ENCODE measurements at places on chromosomes 5 and 9.

DNA sequence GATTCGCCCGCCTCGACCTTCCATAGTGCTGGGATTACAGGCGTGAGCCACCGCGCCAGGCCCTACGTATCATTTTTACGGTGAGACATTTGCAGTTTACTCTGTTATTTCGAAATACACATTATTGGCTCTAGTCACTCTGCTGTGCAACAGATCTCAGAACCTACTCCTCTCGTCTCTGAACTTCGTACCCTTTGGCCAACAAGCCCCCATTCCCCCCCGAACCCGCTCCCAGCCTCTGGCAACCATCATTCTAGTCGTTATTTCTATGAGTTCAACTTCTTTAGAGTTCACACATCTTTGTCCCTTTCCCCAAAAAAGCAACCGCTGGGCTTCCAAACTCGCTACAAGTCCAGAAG, 735 bp downstream of the PTGR1 start:
- DNase-seq = no peak

DNA sequence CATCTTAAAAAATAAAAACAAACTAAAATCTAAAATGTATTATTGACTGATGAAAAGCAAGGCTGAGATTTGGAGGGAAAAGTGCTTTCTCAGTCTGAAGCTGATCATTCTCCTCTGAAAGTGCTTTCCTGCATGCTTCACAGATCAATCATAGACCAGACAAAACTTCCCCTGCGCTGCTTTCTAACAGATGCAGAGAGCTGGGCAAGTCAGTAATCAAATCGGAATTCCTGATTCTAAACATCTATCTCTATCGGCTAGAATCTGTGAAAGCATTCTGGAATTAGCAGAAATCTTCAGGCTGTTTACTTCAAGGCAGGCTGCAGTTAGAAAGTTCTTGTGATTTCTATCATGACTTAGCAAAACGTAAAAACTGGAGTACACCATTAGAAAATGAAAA, 15.6 kb upstream of the FAM81B start:
- no peak for DNase-seq

DNA sequence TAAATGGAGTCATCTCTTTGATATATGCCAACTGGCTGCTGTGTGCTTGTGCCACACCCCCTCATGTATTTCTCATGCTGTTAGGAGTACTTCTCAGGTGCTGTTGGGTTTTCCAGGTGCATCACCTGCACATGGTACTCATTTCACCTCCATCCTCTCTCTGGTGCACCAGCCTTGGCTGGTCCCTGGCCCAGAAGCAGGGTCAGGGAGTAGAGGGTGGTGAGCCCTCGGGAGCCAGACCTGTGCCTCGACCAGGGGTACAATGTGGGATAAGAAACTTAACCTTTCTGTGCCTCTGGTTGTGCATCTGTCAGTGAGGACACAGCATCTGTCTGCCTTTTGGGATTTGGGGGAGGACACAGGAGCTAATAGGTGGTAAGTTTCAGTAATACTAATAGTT, 38.5 kb downstream of the SECISBP2 start:
- DNase-seq = no peak

- no peak for DNase-seq
Observed at GRCh38 chr9:32705059-32705458, 69.6 kb upstream of the TAF1L start.

DNA sequence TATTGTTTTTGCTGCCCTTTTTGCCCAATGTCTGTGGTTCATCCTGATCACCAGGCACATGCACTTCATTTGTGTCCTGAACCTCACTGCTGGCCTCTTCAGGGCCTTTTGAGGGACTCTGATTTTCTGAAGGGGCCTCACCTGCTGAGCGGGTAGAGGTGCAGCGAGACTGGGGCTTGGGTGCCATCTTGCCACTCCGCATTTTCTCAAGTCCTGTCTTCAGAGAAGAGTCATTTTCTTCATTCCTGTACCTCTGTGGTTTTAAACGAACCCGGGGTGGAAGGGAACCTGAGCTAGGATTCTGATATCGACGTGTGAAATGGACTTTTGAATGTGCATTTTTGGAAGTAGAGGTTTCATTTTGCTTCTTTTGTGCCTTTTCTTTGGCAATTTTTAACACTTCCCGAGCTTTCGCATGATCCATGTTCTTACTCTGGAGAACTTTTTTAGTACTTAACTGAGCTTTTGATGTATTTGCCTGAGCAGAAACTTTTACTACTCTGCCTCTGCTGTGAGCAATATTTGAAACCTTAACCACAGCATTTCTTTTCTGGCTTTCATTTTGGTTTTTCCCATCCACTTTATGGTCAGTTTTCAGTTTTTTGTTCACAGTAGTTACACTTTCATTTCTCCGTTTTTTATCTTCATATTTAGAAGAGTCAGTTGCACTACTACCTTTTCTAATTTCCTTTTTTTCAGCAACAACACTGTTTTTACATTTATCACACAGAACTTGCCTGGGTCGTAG, 26.1 kb downstream of the PWWP2A start:
- no peak for DNase-seq

DNA sequence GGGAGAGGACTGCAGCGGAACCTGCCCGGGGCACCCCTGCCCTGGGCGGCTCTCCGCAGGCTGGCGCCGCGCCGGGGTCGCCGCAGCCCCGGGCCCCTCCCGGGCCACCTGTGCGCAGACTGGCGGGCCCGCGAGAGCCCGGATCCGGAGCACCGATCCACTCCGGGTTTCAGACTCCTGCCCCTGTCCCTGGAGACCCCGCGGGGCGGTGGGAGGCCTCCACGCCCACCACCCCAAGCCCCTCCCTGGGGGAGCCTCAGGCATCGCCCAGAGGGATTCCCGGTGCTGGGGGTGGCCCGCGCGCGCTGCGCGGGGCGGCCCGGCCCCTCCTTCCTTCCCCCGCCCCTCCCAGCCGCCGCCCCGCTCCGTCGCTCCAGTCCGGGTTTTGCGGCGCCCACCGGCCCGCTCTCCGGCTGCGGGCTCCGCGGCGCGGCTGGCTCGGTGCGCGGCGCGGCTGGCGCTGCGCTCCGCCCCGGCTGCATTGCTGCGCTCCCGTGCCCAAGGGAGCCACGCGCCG, at the start of gene UNC5A:
TSS of gene UNC5A (plus strand) at position 479 of the 517 bp plus-strand sequence. CDS start 192 bp downstream, outside the sequence.
- peak; percentile 36 for DNase-seq

DNA sequence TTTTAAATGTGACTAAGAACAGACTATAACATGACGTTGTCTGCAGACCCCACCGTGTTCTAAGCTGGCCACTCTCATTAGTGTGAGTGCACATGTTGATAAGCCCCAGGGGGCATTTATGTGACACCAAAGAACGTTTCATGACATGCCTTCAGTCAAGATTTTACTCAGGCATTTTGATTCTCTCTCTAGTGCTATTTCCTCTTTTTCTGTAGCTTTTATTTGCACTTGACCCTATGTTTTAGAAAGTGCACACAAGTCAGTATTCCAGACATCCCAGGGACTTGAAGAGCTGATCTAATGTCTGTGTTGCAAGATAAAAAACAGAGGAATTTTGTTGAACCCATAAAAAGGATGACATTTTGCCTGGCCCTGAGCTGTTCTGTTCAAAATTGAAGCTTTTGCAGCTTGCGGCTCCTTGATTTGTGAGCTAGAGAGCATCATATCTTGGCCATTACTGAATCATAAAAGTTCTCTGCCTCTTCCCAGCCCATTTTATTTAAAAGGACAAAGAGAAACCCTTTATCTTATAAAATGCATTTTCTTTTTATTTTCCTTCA, 80.9 kb upstream of the TYRP1 start:
- no peak for DNase-seq

DNA sequence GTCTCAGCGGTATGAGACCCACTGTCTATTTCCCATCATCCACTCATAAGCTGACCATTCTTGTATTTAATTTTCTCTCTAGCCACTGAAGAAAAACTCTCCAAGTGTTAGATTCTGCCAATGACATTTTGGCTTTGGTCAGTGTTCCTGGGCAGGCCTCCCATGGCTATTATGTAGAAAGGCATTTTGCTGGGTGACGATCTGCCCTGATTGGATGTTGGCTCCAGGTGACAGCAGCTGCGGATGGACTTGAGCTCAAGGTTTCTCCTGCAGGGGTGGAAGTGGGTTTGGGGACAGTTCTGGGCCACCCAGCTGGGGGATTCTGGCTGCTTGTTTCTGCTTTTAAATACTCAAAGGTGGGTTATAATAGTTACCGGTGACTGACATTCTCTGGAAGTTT, 31.6 kb downstream of the ACSL6 start:
- DNase-seq = no peak

GRCh38 chr5:83973925-83974815, 253.5 kb upstream of the HAPLN1 start:
- DNase-seq = no peak

GRCh38 chr5:129125819-129126218, 31.3 kb downstream of the ISOC1 start:
- DNase-seq = no peak

GRCh38 chr5:150999704-151000442, 20.5 kb upstream of the GPX3 start:
- DNase-seq = no peak

- no peak for DNase-seq
Observed at GRCh38 chr5:71874521-71874920, 155.4 kb downstream of the CARTPT start.

DNA sequence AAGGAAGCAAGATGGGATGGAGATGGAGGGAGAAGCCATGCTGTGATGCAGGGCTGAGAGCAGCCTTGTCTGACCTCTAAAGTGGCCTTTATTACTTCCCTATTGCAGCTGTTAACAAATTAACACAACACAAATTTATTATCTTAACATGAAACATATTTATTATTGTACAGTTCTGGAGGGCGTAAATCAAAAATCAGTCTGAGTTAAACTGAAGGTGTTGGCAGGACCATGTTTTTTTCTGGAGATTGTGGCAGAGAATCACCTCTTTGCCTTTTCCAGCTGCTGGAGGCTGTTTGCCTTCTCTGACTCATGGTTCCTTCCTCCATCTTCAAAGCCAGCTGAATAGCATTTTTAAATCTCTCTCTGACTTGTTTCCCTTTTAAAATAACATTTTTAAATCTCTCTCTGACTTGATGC, 7.2 kb upstream of the MCC start:
- DNase-seq = no peak

- no peak for DNase-seq
Observed at GRCh38 chr9:125913551-125913950, 166.4 kb downstream of the PBX3 start.

DNA sequence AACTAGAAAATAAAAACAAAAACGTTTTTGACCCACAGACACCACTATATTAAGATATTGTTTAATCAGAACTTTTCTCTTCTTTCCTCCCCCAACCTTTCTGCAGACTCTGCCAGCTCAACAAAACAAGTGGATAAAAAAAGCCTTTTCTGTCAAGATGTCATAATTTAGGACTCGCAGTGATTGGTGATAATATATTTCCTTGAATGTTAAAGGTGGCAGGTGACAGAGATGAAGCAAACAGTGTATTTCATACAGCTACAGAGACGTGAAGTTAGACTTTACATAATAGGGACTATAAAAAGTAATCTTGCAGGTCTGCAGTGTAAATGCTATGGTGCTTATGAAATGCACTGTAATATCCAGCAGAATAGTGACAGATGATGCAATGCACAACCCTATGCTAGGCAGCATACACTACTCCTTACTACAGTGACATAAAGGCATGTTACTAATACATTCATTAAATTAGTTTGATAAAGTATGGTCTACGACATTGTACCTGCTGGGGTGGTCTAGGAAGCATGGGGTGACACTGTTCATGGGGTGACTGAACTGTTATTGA, 326.7 kb upstream of the GRAMD2B start:
- DNase-seq = no peak

- DNase-seq = no peak
Observed at GRCh38 chr5:9381464-9381863, 164.4 kb downstream of the SEMA5A start.

GRCh38 chr5:125897089-125897488, 526.1 kb upstream of the GRAMD2B start:
- DNase-seq = no peak

- DNase-seq = no peak
Observed at GRCh38 chr5:126754609-126755008, 22.3 kb upstream of the LMNB1 start.
